SHP77 (cell line): ENCODE measurements at places on chromosomes 5 and 9.

DNA sequence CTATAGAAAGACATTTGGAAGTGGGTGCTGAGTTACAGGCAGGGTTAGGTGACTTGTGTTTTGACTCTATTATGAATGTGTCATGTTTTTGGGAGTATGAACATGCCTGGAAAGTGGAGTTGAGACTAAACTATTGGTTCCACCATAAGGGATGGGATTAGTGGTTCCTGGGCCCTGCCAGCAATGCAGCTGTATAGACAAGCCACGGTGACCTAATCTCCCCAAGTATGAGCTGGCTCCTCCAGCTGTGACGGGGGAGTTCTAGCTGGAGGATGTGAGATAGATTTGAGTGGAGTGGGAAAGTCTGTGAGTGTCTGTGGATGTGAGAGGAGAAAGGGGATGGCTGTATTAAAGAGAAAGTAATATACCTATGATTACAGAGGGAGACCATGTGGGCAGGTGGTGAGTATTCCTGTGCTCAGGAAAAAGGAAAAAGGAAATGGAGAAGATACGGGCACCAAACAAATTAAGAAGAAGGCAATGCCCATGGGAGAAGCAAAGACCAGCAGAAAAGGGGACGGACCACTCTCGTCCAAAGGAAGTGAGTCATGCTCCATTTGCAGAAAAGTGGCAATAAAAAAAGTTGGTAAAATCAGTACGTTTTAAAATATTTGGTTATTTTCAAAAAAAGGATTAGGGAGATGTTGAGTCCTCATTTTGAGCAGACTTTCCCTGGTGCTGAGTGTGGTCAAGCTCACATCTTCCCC, 48.3 kb upstream of the ICE1 start:
- no peak for DNase-seq

DNA sequence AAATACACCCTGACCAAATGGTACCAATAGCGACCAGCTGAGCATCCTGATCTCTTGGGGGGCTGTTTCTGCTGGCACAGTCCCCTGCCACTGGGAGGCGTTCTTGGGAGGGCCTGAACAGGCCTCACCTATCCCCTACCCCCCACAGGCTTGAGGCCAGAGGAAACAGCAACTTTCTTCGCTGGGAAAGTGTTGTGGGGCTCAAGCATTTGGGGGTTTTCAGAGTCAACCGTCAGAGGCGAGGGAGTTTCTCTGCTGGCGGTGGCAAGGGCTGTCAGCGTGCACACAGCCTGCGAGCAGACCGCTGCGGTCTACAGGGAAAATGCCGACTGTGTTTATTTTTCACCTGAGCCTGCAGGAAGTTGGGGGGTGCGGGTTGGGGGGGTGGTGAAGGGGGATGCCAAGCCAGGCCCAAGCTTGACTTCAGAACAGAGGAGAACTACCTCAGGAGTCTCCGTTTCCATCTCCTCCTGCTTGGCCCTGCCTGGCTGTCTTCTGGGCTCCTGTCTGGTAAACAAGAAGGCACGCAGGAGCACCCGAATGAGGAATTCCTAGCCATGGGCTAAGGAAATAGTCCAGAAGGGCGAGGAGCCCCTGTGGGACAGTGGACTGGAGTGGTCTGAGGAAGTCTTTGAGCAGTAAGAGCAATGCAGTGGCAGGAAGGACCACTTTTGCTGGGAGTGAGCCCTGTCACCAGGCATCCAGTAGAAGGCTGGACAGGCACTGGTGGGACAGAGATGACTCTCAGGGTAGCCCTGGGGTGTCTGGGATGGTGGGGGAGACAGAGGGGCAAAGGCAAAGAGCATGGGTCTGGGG, 18.1 kb downstream of the TCF7 start:
- DNase-seq: no peak

DNA sequence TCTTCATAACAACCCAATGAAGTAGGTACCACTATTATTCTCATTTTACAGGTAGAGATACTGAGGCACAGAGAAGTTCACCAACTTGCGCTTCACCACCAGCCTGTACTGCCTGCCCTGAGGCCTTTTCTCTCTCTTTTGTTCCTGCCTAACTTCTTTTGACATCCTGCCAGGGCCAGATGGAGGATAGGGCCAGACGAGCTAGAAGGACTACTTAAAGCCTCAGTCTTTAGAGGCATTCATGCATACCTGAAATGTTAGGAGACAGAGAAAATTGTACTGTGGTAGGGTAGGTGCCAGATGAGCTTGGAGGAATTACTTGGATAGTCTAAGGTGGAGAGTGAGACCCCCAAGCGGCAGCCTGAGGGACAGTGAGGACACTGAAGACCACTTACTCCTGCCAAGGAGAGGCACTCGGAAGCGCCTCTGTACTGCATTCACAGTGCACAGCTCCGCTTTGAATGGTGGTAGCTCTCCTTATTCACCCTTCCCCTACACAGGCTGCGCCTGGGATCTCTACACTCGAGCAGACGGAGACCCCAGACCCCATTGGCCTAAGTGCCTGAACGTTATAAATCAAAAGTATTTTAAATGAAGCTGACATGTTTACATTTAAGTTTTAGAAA, 6.2 kb upstream of the ORM1 start:
- DNase-seq: no peak

- no peak for DNase-seq
Observed at GRCh38 chr5:139186261-139186660, 11.9 kb downstream of the SIL1 start.

DNA sequence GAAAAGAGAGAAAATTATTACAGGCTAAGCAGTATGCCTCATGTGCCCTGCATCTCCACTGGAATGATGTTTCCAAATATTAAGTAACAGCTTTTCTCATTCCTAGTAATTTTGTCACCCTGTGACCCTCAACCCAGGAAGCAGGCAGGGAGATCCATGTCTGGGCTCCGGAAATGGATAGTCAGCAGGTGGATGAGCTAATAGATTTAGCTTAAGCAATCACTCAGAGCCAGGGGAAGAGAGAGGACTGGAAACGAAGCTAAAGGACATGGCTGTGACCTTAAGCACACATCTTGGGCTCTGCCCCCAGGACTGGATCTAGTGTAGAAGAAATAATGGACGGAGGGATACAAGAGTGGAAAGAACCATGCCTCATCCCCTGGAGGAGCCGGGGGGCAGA, 89.5 kb downstream of the ARSB start:
- DNase-seq: no peak

- peak; percentile 59 for DNase-seq
Observed at GRCh38 chr9:112819635-112820496, 69.3 kb downstream of the SNX30 start.

GRCh38 chr9:69499959-69500358, 172.2 kb downstream of the APBA1 start:
- no peak for DNase-seq

- no peak for DNase-seq
Observed at GRCh38 chr5:126403876-126404275, 19.3 kb upstream of the GRAMD2B start.
